Kidney (tissue), 22 donors: ENCODE measurements at places on chromosomes 6 and 20. TPM values are rescaled to one million over a fixed set of nuclear protein-coding genes. Genes with fewer than 3 reads are reported as not detected.

The WFDC12 gene
- 1.4 TPM for total RNA-seq

The TP53INP2 gene
- 23.3 TPM for total RNA-seq

The RGS19 gene
- 20.2 TPM for total RNA-seq

The NHLRC1 gene
- 2.0 TPM for total RNA-seq

The BMP6 gene
- total RNA-seq: 10.0 TPM

The GPLD1 gene
- 0.94 TPM for total RNA-seq

The AIF1 gene
- total RNA-seq: 44.1 TPM

The ARG1 gene
- total RNA-seq: not detected

- DNase-seq: no peak
These were observed 118.5 kb downstream of the SNX5 start for GRCh38 chr20:17849901-17850683.

- no peak for DNase-seq
These were observed 99.3 kb downstream of the B3GAT2 start for GRCh38 chr6:70857387-70858077.

DNA sequence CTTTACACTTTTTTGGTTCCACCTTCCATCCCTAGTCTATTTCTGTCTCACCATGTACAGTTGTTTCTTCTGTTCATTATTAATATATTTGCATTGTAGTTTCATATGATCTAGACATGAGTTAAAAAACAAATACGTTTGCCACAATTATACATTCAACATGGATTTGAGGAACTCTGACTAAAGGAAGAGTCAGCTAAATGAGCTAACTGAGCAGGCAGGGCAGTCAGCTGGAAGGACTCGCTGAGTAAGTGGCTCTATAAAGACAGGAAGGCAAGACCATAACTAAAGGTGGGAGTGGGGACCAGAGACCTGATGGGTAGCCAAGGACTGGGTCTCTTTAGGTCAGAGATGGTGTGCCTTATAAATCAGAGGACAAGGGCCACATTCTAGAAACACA lies 26.3 kb downstream of the TMX4 start:
- no peak for DNase-seq

- no peak for DNase-seq
These were observed 24.7 kb downstream of the SYTL3 start for GRCh38 chr6:158674342-158675131.

GRCh38 chr20:38219006-38219950 lies 41.3 kb downstream of the KIAA1755 start:
- no peak for DNase-seq

DNA sequence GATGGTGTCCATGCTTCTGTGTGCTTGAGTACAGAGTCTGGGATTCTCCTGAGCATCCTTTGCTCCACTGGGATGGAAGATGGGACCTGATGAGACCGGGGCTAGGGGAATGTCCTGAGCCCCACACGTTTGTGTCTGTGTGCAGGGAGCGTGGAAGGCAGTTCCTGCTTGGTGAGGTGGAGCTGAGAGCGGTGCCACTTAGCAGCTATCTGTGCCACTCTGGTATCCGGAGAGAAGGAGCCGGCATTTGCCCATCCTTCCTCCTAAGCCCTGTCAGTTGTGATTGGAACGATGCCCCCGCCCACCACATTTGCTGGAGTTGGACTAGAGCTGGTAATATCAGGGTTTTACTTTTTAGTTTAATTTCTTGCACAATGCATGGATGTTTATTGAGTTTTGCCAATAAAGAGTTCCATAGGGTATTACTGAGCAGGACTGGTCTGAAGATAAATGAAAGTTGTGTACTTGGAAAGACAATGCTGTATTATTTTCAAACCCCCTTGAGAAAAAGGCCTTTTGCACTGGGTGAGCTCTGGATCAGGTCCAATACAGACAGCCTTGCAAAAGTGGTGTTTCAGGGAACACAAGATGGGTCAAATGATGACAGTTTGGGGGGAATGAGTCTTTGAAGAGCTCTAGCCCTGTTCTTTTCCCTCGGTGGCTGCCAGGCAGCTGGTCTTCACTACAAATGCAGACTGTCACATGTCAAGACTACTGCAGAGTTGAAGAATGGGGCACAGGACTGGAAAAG lies 130.8 kb downstream of the SYCP2 start:
- DNase-seq: no peak

DNA sequence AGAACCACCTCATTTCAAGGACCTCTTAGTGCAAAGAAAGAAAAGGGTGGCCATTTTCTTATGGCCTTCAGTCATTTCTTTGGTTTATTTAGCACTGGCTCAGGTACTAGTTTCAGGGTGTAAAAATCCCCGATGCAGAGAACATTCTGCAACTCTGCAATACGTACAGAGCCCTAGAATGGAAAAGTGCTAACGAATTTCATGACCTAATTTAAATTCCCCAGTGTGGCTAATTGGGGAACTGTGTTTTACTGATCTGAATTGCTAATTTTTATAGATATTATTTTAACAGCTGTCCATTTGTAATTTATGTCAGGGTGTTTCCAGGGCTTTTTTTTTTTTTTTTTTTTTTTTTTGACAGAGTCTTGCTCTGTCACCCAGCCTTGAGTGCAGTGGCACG lies 160.7 kb downstream of the UST start:
- no peak for DNase-seq
